SHP77 treated with DMSO at 0.1 percent for 48 hours (cell line): ENCODE measurements at places on chromosomes 11 and 22.

DNA sequence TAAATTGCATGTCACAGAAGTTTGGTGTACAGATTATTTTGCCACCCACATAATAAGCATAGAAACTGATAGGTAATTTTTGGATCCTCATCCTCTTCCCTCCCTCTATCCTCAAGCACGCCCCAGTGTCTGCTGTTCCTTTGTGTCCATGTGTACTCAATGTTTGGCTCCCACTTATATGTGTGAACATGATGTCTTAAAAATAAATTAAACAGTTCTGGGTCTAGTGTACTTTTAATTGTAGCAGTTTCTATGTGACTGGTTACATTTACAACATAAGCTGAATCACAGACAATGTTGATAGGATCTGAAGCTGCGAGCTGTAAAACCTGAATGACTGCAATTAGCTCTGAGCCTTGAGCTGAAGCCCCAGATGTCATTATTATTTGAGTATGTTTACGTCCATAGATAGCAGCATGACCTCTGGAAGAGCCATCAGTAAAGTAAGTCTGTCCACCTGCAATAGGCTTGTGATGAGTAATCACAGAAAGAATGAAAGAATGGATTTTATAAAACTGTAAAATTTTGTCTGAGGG, 29.7 kb downstream of the OR10A6 start:
- DNase-seq = no peak

- no peak for DNase-seq
These were observed 30.4 kb downstream of the DUSP8 start for GRCh38 chr11:1541474-1542204.

DNA sequence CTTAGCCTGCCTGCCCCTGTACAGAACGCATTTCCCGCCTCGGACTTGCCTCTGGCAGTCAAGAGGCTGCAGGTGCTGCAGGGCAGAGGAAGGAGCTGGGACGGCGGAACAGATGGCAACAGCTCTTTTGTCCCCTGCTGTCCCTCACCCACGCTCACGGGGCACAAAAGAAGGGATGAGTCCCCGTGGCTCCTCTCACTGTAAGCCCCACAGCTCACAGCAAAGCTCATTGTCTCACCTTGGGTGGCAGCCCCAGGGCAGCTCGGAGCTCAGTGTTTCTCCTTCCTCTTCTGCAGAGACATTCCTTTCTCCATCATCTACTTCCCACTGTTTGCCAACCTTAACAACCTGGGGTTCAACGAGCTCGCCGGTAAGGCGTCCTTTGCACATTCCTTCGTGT, 24.3 kb downstream of the SLC25A18 start:
- DNase-seq = no peak

- DNase-seq = peak; percentile 85
These were observed 18.4 kb upstream of the CABP7 start for GRCh38 chr22:29701155-29701999.

- no peak for DNase-seq
These were observed 5.3 kb upstream of the ATP5MG start for GRCh38 chr11:118396097-118396501.

- no peak for DNase-seq
These were observed 40.1 kb downstream of the BID start for GRCh38 chr22:17734187-17734586.

DNA sequence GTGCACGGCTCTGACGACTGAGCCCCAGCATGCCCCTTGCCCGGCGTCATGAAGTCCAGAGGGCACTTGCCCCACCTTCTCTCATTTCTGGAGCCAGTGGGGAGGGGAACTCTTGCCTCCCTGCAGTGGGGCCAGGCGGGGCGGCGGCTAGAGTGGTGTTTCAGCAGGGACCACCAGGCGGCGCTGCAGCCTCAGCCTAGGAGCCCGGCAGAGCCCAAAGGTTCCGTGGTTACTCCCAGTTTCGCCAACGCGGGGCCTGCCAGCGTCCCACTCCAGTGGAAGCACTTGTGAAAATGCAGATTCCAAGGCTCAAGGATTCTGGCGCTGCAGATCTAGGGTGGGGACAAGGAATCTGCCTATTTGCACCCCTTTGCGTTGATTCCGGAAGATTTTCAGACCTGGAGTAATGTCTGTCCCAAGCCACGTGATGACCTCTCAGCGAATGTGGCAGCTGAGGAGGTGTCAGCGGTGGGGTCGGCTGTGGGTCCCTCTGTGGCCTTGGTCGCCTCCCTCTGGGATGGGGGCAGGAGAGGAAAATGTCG, 55.7 kb downstream of the CD82 start:
- DNase-seq = peak; percentile 17

GRCh38 chr22:19634226-19634975, 79.9 kb upstream of the SEPTIN5 start:
- no peak for DNase-seq

GRCh38 chr22:46636221-46637002, 16.2 kb downstream of the GRAMD4 start:
- DNase-seq = no peak

- no peak for DNase-seq
These were observed 22.6 kb downstream of the APLNR start for GRCh38 chr11:57214494-57214893.

DNA sequence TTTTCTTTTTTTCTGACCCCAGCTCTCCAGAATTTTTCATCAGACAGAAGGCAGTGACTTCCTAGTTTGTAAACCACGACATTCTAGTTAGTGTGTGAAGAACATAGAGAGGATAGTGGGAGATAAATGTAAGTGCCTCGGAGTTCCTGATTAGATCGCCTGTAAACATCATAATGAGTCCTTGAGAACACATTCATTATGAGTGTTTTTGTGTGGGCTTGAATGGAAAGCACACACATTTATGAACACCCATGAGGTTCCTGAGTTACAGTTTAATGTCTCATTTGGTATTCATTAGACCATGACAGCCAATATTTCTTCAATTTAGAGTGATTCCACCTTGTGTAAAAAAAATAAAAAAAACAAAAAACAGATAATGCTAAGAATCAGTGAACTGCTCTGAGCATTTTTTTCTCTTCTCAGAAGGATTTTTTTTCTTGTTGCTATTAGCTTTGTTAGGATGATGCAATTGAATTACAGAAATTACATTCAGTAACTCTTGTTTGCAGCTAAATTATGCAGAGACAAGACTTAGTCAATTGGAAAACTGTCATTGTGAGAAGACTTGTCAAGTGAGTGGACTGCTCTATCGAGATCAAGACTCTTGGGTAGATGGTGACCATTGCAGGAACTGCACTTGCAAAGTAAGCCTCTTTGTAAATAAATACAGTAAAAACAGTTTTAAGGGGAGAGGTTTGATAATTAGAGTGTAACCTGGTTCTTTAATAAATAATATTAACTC, 257.6 kb downstream of the NELL1 start:
- no peak for DNase-seq

DNA sequence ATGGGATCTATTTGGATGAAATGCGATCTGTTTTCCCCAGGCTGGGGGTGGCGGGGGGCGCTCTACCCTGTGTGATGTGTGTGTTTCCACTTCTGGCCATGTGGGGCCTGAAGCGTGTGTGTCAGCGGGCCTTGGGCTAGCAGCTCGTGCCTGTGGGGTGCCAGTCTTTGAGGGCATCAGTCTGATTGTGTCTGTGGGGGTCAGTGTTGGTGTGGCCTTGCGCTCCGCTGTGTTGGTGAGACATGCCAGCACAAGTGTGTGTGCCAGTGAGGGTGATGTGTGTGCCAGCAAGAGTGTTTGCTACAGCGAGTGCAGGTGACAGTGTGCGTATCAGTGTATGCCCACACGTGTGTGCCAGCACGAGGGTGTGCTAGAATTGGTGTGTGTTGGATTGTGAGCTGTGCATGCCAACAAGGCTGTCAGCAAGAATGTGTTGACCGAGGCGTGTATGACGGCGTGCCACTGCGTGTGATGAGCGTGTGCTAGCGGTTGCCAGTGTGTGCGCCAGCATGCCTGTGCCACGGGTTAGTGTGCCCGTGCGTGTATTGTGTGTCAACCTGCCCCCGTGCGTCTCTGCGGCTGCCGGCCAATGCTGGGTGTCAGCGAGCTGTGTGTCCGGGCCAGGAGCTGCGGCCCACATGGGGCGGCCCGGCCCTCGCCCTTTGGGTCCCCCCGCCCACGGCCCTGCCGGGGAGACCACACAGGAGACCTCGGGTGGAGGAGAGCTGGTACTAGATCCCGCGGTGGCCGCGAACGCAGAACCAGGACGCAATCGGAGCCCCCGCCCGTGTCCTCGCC, 519 bp downstream of the ARRB1 start:
- no peak for DNase-seq

DNA sequence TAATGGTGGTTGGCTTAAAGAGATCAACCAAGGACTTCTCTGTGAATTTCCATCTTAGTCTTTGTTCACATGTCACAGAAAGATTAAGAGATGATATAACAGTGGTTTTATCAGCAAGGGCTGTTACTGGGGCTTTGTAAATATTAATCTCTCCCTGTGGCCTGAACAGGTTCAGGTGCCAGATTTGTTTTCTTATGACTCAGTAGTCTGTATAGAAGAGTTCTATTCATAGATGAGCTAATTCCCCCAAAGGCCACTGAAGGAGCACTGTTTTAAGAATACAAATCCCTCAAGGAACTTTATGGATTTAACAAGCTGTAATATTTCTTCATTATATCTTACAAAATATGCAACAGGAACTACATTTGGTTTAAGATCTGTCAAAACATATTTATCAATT, 50.4 kb downstream of the TCP11L1 start:
- no peak for DNase-seq

DNA sequence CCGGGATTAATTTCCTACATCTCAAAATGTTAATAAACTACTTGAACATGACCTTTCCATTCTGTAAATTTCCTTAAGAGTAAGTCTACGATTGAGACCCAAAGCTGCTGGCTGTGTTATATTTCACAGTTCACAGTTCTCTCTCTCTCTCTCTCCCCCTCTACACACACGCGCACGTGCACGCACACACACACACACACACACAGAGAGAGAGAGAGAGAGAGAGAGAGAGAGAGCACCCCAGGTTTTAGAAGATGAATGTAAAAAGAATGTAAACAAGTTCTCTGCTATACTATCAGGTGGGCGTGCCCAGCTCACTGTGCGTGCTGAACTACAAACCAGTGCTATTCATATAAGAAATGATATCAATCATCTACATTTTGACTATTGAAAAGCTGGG, 3.3 kb downstream of the BDNF start:
- no peak for DNase-seq

DNA sequence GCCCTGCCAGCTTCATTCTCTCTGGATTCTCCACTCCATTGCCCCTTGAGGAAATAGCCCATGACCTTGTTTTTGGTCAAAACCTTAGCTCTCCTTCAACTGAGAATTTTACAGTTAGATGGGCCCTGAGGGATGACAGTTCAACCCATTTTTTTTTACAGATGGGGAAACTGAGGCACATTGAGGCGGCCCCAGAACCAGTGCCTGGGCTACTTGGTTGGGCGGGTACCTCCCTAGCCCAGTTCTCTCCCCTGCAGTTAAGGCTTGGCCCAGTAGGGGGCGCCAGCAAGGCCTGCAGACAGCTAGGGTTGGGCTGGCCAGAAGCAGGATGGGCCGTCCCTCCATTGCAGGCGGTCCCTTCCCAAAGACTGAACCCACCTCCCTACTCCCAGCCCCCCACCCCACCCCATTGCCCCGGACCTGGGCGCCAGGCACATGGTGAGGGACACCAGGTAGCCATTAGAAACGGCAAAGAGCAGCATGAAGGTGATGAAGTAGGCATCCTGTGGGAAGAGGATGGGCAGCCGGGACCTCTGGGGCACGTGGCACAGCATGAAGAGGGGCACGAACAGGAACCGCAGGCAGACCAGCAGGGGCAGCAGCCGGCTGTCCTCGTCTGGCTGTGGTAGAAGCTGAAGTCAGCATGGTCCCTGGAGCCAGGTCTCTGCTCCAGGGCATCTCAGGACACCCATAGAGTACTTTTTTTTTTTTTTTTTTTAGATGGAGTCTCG, 7.6 kb downstream of the SLC29A2 start:
- DNase-seq = no peak

GRCh38 chr11:64893194-64894069, 15.0 kb upstream of the EHD1 start:
- DNase-seq = no peak

DNA sequence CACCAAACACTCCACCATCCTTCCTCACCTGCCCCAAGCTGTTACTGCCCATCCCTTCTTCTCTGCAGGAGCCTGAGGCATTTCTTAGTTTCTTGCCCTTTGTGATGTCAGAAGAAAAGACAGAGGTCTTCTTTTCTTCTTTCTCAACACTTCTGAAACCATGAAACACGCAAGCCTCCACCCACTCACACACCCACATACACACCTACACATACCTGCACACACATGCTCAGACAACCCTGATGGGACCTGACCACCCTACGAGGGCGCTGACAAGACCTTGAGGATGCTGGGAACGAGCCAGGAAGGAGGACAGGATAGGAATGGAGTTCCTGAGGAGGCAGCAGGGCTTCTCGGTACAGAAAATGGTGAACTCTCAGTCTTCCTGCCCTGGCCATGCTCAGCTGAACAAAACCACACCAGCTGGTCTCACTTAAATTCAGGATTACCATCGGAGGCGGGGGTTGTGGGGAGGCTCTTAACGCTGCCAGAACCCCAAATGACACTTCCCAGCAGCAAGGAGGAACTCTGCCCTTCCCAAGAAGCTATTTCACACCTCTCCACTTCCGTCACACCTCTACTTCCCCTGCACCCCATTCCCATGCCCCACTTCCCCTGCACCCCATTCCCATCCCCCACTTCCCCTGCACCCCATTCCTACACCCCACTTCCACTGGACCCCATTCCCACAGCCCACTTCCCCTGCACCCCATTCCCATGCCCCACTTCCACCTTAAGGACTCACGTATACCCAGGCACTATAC, 41.0 kb downstream of the CSF2RB start:
- no peak for DNase-seq

DNA sequence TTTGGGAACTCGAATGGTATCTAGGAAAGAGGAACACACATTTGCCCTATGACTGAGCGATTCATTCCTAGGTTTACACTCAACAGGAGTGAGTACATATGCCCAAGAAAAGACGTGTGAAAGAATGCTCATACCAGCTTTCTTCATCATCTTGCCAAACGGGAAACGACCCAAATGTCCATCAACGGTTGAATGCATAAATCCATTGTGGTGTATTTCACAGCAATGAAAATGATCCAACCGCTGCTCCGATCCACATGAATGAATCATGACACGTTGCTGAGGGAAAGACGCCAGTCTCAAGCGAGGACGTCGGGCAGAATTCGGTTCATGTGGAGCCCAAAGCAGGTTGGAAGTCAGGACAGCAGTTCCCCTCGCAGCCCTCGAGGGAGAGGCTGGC, 71.5 kb downstream of the CYTH4 start:
- DNase-seq = no peak

DNA sequence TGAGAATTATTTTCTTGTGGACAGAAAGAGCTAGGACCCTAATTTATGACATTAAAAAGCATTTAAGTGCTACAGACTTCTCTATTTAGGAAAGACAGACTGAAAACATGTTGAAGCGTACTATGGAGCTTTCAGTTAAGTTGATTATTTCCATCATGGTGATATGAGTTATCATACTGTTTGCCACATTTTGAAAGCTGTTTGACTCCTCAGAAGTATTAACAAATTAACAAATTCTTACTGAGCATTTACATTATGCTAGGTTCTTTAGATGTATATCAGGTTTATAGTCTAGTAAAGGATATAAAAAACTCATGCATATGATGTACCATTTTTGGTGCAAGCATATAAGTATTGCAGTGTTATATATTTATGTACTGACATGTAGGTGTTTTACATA, 50.1 kb downstream of the ARHGEF12 start:
- DNase-seq = no peak

- no peak for DNase-seq
These were observed 203.1 kb upstream of the MPPED2 start for GRCh38 chr11:30789270-30789669.

- DNase-seq = no peak
These were observed 222.5 kb downstream of the DSCAML1 start for GRCh38 chr11:117574551-117574950.

GRCh38 chr11:111911563-111912401, at the start of gene CRYAB:
CRYAB (minus strand) TSS chr11:111911770; CDS start chr11:111911724, 46 bp downstream.
- DNase-seq = no peak
